ENCODE measurements at places on chromosomes 7 and 10. TPM values are rescaled to one million over a fixed set of nuclear protein-coding genes. Genes with fewer than 3 reads are reported as not detected.

GRCh38 chr10:85446827-85447226 is 919.8 kb downstream of the GRID1 start:
- no peak for DNase-seq

Gene SKIDA1
- 3.1 TPM for total RNA-seq

Gene FGFR2
- total RNA-seq = 0.56 TPM

Gene CACNA2D1
- total RNA-seq = 85.1 TPM
